ENCODE measurements at places on chromosomes 1 and 21. TPM values are rescaled to one million over a fixed set of nuclear protein-coding genes. Genes with fewer than 3 reads are reported as not detected.

The CLDN17 gene
- not detected for total RNA-seq

The PRKAA2 gene
- 5.8 TPM for total RNA-seq

The ZSCAN20 gene
- 8.0 TPM for total RNA-seq

The CYB561D1 gene
- total RNA-seq = 7.7 TPM

The F5 gene
- total RNA-seq = not detected

The TGFBR3 gene
- total RNA-seq = 0.67 TPM

The CRYAA gene
- total RNA-seq = not detected

The CYP4B1 gene
- total RNA-seq = 0.52 TPM
